Nephron progenitor cell (in vitro differentiated cells): ENCODE measurements at places on chromosomes 4 and X.

- DNase-seq = no peak
Observed at GRCh38 chr4:77911842-77912450, 49.3 kb downstream of the MRPL1 start.

DNA sequence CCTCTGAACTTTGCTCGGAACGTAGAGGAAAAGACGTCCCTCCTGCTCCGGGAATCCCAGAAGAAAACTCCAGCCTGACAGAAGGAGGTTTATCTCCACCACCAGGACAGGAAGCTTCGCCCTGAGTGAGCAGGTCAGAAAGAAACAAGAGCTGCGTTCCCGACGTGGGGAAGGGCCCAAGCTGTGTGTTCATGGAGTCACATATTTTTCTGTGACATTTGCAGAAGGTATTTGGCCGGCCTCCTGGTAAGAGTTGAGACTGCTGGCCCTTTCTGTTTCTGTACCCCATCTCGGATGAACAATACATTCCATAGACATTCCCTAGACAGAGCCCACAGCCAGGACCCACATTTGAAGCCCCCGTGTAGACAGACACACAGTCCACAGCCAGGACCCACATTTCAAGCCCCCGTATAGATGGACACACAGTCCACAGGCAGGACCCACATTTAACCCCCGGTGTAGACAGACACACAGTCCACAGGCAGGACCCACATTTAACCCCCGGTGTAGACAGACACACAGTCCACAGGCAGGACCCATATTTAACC, 230.8 kb downstream of the SHOX start:
- DNase-seq = no peak

DNA sequence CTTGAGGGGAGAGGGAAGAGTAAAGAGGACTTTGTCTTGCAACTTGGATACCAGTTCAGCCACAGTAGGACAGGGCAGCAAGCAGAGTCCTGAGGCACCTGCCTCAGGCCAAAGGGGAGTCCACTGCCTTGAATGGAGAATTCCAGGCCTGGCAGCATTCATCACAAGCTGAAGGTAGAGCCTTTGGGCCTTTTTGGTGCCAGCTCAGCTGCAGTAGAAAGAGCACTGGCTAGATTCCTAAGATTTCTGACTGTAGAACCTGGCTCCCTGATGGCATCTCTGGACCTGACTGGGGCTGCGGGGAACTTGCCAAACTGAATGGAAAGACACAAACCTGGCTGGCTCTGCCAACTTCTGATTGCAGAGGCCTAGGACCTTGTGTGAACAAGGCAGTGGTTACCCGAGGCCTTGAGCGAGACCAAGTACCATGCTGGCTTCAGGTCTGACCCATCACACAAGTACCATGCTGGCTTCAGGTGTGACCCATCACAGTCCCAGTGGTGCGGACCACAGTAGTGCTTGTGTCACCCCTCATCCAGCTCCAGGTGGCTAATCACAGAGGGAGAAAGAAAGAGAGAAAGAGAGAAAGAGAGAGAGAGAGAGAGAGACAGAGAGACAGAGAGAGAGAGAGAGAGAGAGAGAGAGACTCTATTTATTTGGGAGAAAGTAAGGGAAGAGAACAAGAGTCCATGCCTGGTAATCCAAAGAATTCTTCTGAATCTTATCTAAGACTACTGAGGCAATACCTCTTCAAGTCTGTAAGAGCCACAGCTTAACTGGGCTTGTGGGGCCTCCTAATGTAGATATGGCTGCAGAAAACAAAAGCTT, 137.6 kb upstream of the SPIN4 start:
- no peak for DNase-seq

DNA sequence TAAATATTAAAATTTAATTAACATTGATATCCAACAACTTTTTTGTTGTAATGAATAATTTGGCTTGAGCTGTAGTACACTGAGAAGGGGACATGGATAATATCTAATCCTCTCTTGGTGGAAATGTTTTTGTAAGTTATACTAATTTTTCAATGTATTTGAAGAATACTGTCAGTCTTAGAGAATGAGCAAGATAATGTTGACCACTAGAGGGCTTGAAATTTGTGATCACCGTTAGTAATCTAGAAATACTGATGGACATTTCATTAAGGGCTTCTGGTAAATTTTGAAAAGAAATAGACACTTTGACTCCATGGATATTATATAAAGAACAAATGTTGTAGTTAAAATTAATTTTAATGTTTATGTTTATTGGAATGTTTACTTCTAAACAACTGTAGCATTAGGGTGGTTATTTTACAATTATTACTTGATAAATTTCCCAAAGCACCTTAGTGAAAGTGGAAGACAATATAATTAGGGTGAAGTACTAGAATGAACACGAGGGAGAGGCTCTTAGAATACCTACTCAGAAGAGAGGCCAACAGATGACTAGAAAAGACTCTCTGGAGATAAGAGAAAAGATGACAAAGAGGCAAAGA, 20.0 kb upstream of the CAMK2D start:
- no peak for DNase-seq

- no peak for DNase-seq
Observed at GRCh38 chrX:65596270-65597034, 61.9 kb upstream of the LAS1L start.

DNA sequence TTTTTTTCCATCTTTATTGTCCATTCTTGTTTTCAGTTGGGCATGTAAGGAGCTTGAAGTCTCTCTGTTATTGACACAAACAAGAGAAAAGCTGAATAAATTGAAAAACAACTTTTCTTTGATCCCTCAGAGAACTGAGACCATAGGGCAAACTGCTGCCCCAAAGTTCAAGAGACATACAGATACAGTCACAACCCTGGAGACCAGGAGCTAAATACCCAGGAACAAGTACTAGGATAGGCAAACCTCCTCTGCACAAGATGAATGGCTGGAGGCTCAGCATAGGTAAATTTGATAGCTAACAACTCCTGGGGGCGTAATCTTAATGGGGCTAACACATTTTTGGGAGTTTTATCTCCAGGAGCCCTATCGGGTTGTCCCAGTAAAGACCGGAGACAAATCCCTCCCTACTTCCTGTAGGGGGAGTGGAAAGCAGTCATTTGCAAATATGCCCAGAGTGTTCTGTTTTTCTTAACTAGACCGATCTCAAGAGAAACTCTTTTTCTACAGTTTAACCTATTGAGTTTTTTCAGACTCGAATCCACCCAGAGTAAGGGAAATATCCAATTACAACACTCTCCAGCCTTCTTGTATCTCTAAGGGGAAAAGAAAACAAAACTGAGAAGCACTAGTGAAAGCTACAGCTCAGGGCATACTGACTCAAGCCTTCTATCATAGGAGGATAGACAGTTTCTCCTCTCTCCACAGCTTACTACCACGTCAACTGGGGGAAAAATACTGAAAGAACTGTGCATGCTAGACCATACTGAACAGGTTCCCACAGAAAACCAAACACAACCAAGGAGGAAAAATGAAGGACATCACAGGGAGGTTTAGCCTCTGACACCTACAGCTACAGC, 23.1 kb downstream of the MAGEA8 start:
- no peak for DNase-seq

GRCh38 chr4:141772838-141773237, 136.5 kb downstream of the IL15 start:
- no peak for DNase-seq

- no peak for DNase-seq
Observed at GRCh38 chr4:173139561-173139960, 29.1 kb upstream of the GALNT7 start.

DNA sequence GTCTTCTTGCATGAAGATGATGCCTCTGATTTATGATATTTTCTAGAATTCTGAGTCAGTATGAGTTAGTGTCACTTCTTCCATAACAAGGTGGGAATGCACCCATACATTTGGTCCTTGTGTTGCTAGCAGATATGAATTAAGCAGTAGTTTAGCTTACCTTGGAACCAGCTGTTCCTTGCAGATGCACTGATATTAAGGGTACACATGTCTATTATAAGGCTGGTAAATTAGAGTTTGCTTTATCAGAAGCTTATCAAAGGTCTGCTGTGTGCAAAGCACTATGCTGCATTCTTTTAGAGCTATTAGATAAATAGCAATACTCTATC, 36.5 kb downstream of the AFF1 start:
- no peak for DNase-seq

DNA sequence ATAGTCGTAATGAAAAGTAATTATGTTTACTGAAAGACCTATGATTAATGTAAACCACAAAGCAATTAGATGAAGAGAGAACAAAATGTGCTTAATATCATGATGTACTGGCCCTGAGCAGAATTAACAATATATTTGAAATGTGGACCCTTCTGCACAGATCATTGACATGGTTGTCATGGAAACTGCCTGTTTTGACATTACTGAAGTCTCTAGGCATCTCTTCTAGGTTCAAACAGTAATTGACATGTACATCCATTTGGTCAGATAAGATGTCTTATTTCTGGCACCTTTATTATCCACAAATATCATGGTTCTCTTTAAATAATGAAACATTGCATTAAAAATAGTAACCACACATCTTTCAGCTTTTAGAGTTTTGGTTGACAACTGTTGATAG, 251.7 kb upstream of the GNPDA2 start:
- DNase-seq = no peak

DNA sequence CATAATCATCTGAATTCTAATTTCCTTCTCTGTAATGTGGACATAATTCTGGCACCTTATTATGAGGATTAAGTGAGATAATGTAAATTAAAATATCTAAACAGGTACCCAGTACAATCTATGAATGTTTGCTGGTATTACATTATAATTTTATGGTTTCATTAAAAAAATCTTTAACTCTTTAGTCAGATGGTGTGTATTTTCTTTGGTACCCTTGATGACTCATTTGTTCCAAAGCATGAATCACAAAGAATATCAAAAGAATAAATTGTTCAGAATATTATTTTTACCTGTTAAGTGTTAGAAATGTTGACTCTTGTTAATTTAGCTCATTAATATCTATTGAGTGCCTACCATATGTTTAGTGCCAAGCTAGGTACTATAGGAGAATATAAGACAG, 74.3 kb downstream of the SNX25 start:
- no peak for DNase-seq

GRCh38 chr4:10589321-10589720, 95.2 kb downstream of the CLNK start:
- no peak for DNase-seq

GRCh38 chr4:17068891-17069290, 170.4 kb upstream of the LDB2 start:
- DNase-seq = no peak

GRCh38 chr4:54637325-54637724, 20.4 kb upstream of the KIT start:
- no peak for DNase-seq

DNA sequence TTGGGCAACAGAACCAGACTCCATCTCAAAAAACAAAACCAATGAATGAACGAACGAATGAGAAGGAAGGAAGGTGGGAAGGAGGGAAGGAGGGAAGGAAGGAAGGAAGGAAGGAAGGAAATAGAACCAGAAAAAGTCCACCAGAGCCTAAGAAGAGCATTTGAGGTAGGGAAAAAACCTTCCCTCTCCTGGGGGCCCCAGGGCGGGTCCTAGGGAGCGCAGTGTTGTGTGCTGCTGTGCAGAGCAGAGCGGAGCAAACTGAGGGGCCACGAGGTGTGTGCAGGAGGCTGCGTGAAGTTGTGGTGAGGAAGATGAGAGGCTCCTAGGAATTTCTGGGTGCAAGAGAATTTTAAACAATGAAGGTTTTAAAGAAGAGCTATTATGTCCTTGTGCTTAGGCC, 16.0 kb upstream of the NSUN7 start:
- no peak for DNase-seq

DNA sequence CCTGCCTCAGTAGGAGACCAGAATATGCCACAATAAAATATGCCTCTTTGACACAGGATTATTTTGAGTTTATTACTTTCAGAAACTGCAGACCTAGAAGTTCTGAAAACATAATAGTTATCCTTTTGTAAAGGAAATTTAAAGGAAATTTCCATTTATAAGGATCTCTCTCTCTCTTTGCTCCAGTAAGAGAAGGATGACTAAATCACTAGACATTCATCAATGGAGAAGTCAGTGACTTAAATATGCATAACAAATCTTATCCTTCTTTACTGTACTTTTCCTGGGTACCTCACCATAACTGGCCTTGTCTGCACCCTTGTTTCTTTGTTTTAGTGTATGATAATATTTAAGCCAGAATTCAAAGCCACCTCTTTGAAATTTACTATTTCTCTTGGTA, 28.3 kb upstream of the OPHN1 start:
- no peak for DNase-seq

DNA sequence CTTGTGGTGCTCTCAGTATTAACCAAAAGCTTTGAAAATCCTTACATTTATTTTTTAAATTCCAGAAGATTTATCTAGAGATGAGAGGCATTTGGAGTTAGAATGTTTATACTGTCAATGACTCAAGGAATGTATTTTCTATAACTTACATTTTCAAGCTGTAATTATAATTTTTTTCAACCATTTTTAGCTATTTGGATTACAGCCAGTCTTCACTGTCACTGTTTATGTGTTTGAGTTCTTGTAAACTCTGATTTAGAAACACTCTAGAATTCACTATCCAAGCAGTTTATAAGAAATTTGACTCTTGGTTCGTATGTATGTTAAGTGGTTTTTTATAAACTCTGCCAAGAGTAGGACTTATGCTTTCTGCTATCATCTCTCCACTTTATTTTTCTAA, 36.7 kb upstream of the GUCY1A1 start:
- DNase-seq = no peak

DNA sequence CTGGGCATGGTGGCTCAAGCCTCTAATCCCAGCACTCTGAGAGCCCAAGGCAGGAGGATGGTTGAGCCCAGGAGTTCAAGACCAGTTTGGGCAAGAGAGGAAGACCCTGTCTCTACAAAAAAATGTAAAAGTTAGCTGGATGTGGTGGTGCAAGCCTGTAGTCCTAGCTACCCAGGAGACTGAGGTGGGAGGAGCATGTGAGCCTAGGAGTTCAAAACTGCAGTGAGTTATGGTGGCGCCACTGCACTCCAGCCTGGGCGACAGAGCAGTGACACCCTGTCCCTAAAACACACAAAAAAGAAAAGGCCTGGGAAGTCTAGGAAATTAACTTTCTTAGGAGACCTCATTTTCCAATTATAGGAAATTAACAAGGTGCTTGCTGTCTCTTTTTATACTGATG, 76.8 kb downstream of the JAKMIP1 start:
- DNase-seq = no peak

- DNase-seq = no peak
Observed at GRCh38 chr4:45241976-45242375, 515.6 kb upstream of the GNPDA2 start.

GRCh38 chrX:9609499-9609898, 144.6 kb downstream of the TBL1X start:
- no peak for DNase-seq

DNA sequence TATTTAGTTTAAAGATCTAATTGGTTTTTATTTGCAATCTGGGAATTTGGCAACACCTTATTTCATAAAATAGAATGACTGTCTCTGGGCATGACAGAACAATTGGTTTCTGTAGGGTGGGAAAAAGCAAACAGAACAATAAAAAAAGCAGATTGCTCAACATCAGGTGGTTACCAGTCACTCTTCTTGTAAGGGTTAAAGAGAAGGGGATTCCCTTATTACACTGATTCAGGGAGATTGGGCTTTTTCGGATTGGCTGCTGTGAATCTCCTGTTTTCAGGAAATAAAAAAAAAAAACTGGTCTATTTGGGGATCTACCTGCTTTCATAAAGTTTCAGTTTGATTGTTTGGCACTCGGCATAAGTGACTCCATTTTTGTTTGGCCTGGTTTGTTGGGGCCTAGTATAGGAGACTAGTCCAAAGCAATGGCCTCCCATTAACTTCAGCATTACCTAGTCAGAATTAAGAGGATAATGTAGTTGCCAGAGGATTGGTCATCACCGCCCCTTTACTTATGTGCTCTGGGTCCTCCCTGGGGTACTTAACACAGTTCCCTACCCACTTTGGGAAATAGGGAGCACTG, 380.5 kb downstream of the IDS start:
- DNase-seq = no peak
